Stimulated activated CD4-positive, alpha-beta T cell treated with anti-CD3 and anti-CD28 coated beads, Interleukin-1b, Interleukin-23, amount 100 ng/mL, for 4 hours (primary cell): ENCODE measurements at places on chromosomes 4 and X.

GRCh38 chr4:111689731-111690130 lies 455.5 kb upstream of the FAM241A start:
- no peak for DNase-seq

DNA sequence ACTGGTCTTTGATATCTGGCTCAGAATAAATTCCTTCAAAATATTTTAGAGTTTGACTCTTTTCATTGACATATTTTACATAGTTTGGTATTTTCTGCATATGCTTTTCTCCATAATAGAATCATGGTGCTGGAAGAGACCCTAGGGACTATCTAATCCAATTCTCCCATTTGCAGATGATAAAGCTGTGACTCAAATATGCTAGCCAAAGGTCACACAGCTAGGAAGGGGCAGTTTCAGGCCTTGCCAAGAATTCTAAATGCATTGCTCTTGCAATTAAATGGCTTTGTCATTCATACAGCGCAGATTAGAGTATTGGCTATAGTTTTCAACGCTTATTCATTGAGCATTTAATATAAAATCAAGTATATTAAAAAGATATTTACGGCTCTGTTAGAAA lies 374.1 kb upstream of the RASGEF1B start:
- DNase-seq: no peak

- no peak for DNase-seq
Measured at GRCh38 chrX:24963823-24964222, 51.9 kb downstream of the ARX start.

GRCh38 chrX:16796298-16796697 lies 10.0 kb downstream of the TXLNG start:
- no peak for DNase-seq

DNA sequence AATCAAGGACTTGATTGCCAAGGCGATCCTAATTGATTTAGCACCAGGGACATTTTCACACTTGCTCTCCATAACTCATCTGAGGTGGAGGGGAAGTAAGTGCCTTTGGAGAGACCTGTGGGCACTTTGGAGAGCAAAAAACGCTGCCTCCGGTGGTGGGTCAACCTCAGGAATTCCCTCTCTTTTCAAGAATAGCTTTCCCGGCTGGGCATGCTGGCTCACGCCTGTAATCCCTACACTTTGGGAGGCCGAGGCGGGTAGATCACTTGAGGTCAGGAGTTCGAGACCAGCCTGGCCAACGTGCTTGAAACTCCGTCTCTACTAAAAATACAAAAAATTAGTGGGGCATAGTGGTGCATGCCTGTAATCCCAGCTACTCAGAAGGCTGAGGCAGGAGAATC lies 49.2 kb downstream of the PRPS1 start:
- no peak for DNase-seq

DNA sequence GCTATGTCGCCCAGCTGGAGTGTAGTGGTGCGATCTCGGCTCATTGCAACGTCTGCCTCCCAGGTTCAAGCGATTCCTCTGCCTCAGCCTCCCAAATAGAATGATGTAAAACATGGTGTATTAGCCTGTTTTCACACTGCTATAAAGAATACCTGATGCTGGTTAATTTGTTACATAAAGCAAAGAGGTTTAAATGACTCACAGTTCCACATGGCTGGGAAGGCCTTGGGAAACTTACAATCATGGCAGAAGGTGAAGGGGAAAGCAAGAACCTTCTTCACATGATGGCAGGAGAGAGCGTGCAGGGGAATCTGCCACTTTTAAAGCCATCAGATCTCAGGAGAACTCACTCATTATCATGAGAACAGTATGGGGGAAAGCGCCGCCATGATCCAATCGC lies 1191.8 kb downstream of the ARAP2 start:
- no peak for DNase-seq

- DNase-seq: no peak
Measured at GRCh38 chr4:129337228-129337620, 241.3 kb downstream of the C4orf33 start.

- DNase-seq: no peak
Measured at GRCh38 chrX:16593801-16594200, 56.2 kb upstream of the S100G start.

DNA sequence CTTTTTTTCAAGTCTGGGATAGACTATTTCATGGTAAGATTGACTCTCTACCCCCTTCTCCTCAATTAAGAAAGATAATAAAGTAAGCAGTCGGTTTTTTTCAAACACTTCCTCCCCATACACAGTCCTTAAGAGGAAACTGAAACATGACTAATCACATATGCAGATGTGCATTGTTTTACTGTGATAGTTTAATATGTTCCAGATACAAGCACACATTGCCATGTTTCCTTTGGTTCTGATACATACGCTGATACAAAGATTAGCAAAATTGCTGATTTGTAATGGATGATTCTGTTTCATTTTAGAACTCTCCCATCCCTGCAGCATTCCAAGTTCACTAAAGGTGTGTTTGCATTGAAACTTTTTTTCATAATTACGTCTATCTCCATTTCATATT lies 76.1 kb downstream of the FBXO8 start:
- DNase-seq: no peak

GRCh38 chr4:165328708-165329107 lies 1.2 kb downstream of the MSMO1 start:
- DNase-seq: no peak

DNA sequence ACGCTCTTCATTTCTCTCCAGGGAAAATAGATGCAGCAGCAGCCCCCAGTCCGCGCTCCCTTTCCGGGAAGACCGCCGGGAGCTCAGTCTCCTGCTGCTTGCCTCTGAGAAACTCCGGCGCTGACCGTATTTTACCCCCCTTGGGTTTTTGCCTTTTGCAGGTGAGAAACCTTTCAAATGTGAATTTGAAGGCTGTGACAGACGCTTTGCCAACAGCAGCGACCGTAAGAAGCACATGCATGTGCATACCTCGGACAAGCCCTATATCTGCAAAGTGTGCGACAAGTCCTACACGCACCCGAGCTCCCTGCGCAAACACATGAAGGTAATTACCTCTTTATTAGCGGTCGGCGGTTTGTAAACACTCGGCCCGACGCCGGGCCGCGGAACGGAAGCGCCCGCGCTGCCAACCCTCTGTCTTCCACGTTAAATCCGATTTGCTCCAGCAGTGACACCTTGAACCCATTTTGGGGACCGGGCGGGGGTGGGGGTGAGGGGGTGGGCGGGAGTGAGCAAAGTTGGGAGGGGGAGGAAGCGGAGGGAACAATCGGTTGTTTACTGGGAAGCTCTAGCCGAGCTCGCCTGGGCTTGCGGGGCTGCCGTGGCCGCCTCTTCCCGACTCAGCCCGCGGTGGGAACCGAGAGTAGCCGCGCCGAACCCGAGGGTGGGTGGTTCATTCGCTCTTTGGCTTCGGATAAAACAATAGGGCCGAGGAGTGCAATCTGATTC lies 3.0 kb downstream of the ZIC3 start:
- DNase-seq: no peak

DNA sequence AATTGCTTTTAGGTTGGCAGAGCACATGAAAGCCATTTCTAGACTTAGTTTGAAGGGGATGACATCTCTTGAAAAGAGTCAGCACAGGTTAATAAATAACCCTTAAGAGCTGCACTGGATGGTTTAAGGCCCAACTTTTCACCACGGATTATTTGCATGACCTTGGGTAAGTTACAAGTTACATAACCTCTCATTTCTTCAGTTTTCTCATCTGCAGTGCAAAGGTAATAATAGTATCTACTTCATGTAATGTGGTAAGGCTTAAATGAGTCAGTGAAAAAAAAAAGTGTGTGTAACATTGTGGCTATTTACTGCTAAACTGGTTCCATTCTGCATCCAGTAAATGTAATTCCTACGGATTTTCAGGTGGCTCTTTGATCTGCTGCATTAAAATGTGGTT lies 715.8 kb downstream of the CCSER1 start:
- DNase-seq: no peak

- no peak for DNase-seq
Measured at GRCh38 chr4:142435599-142436235, 410.4 kb downstream of the INPP4B start.

DNA sequence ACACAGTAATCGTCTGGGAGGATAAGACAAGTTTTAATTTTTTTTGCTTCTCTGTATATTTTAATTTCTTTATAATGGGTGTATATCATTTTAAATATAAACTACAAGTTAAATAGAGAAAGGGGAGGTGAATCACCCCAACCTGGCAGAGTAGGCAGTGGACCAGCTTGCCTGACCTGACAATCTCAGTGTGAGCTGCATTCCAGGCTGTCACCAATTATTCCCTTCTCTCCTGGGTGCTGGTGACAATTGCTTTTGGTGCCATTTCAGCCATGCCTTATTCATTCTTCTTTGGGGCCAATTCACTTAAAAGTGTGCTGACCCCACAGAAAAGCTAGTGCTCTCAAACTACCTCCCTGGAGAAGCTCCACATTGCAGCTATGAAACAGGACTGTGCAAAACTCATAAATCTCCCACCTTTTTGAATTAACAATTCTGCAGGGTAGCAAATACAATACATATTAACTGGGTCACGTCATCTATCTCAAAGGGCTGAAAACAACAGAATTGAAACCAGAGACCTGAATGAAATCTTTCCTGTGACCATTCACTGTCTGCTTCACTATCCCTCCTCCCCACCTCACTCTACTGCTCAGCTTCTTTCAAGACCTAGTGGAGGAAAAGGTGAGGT lies 359.0 kb downstream of the HS3ST1 start:
- no peak for DNase-seq

DNA sequence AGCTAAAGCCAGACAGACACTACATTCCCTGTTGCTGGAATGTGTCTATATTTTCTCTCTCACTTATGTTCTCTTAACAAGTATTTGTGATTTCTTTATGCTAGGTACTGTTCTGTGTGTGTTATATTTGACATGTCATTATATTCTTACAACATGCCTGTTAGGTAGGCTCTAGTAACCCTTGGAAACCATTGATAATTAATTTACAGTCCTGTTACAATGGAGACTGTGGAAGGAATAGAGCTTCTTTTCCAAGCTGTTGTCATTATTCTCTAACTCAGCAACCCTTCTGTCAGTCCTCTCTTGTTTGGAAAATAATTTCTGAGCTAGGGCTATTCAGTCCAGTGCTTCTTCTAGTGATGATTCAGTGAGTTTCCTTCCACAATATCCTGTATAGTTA lies 419.1 kb upstream of the BOD1L1 start:
- DNase-seq: no peak

DNA sequence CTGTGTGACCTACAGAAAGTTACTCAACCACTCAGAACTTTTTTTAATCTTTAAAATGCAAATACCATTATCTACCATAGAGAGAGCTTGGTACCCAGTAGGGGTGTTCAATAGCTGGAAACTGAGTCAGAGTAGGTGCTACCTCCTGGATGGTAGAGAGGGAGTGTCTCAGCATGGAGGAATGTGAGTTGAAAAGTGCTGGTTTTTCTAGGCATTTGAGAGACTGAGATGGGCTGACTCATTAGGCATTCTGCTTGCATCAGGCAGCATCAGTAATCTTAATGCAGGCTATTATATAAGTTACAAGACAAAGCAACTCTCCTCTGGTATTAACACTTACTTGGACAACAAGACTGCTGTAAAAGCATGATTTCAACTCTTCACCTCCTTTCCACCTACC lies 70.9 kb upstream of the ARHGEF9 start:
- DNase-seq: no peak

DNA sequence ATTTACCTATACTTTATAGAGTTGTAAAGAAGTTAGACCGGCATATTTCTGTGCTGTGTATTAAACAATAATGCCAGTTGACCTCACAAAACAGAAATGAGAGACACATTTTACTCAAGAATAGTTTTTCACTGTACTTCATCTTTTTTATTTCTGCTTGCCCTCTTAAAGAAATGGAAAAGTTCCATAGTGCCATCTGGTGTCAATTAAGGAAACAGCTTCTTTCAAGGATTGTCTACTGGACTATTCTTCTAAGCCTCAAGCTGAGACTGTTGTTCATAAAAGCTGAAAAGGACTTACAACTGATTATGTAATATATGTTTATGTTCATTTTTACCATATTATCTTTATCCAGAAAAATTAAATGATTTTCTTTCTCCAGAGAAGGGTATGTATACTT lies 1523.7 kb downstream of the ARAP2 start:
- DNase-seq: no peak

DNA sequence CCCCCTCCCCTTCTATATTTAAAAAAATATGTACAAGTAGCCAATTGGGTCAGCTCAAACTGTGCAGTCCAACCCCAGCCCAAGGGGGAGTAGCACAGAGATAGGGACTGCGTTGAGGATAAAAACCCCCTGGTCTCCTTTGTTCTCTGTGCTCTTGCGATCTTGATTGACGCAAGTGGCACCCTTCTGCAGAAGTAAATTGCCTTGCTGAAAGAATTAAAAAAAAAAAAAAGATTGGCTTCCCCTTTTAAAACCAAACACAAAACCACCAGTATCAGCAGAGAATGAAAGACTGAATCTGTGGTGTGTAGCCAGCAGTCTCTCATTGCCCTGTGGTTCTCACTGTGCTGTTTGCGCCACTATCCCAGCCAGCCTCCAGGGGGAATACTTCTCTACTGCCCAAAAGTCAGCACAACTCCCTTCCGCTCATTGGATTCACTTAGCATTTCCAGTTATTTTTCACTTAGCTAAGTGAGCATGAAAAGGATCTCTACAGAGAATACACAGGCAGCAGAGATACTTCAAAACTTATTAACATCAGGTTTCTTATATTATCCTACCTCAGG lies 29.7 kb downstream of the MANBA start:
- no peak for DNase-seq

- no peak for DNase-seq
Measured at GRCh38 chrX:24372021-24372763, 11.8 kb downstream of the SUPT20HL1 start.

- DNase-seq: no peak
Measured at GRCh38 chr4:40596522-40596921, 33.1 kb downstream of the RBM47 start.

GRCh38 chr4:8917321-8917811 lies 45.7 kb upstream of the HMX1 start:
- no peak for DNase-seq

DNA sequence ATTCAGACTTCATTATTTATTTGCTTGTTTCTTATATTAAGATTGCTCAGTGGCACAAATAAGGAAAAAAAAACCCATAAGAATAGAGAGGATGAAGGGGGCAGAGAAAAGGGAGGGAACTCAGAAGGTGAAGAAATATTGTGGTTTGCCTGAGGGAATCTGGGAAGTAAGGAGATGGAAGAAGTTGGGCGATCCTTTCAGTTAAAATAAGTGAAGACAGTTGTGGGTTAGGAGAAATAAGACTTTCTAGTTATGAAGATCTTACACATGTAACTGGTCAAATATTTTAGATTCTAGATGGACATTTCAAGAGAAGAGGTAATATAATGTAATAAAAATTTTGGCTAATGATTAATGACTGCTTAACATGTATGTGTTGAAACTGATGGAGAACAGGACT lies 138.7 kb upstream of the LIMCH1 start:
- no peak for DNase-seq

DNA sequence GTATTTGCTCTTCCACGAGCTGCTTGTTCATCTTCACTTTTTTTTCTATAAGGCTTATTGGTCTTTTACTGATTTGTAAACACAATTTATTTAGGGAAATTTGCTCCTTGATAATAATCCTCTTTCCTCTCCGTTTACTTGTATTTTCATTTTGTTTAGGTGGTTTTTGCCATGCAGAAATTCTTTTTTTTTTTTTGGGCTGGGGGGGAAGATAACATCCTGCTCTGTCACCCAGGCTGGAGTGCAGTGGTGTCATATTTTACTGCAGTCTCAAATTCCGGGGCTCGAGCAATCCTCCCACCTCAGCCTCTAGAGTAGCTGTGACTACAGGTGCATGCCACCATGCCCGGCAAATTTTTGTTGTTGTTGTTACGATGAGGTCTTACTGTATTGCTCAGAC lies 31.6 kb upstream of the BRS3 start:
- no peak for DNase-seq

- DNase-seq: no peak
Measured at GRCh38 chrX:15748841-15749240, 10.8 kb downstream of the CA5B start.
